Tibial nerve (tissue), 4 donors: ENCODE measurements at places on chromosomes 3 and 15.

DNA sequence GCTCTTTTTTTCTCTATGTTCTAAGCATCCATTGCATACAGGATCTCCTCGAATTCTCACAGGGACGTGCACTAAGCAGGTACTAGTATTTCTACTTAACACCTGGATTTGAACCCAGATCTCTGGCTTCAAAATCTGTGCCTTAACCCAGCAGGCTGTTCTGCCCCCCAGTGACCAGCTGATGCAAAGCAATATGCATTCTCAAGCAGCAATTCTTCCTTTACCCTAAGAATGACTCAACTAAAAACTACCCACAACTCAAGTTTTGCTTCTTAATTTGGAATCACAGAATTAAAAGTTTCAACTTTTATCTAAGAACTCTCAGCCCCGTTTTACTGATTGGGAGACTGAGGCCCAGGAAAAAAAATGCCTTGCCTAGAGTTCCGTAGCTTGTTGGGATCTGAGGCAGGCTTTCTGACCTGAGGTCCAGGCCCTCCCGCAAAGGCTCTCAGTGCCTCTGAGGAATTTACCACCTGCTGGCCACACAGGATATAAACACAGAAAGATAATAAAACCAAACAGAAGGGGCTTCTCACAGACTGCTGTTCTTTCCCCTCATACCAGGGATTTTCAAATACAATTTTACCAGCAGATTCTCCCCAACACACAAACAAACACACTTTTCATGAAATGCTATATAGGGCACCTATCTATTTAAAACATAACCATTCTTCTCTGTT is 115.4 kb upstream of the RAD18 start:
- H3K27ac ChIP-seq, result no peak overlapping the region
- no peak for DNase-seq
- no peaks in the 10 kb centered on the region for H3K4me1 ChIP-seq
- H3K27me3 ChIP-seq, result no peaks in the 10 kb centered on the region
- no peaks in the 10 kb centered on the region for H3K36me3 ChIP-seq

GRCh38 chr3:169153656-169154055 is 509.9 kb downstream of the MECOM start:
- no peak for DNase-seq
- H3K36me3 ChIP-seq, result no peaks in the 10 kb centered on the region
- peaks cover 48% of the 10 kb centered on the region for H3K27me3 ChIP-seq
- H3K4me1 ChIP-seq, result peaks cover 5% of the 10 kb centered on the region
- H3K27ac ChIP-seq, result no peak overlapping the region
- H3K4me3 ChIP-seq, result no peak overlapping the region

DNA sequence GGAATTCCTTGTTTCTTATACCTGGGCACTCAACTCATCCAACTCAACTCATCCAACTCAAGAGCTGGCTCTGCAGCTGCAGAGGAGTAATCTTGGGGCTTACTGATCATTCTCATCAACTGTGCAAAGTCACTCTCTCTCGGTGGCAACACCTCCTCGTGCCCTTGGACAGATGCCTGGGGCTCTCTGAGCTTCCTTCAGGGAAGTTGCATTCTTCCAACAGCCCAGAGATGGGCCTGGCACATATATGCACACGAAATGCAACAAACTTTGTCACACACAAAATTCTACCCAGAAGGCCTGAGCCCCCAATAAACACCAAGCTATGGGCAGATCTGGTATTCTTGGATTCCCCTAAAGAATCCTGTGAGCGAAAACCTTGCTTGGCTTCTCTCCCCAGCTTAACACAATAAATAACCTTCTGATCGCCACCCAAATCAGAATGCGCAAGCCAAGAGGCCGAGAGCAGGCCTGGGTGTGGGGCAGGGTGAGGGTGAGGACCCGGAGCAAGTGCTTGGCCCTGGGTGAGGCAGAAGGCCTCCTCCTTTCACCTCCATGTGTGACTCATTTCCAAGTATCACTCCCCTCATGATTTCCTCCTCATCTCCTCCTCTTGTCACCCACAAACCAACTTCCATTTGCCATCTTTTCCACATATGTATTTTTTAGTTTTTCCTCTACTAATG is 15.4 kb downstream of the TGM5 start:
- H3K4me1 ChIP-seq, result no peaks in the 10 kb centered on the region
- no peak overlapping the region for H3K27ac ChIP-seq
- no peak for DNase-seq
- no peak overlapping the region for H3K4me3 ChIP-seq
- no peaks in the 10 kb centered on the region for H3K36me3 ChIP-seq
- H3K27me3 ChIP-seq, result no peaks in the 10 kb centered on the region

DNA sequence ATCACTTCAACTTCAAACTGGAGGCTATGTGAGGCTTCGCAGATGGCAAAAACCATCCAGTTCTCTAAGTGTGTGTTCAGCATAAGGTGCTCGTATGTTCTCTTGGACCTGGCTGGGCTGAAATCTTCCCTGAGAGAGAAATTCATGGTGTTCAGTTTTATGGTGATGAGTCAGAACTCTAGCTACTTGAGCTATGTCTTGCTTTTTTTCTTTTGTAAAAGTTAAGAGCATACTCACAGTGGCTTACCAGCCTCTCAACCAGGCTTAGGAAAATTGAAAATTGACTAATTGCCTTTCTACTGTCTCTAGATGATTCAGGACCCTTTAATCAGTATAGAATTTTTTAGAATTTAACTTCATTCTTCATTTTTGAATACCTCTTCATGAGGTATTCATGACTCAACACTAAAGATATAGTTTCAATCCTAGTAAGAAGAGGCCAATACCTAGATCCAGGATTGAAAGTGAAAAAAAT is 617.5 kb downstream of the TBL1XR1 start:
- no peak overlapping the region for H3K27ac ChIP-seq
- no peaks in the 10 kb centered on the region for H3K4me1 ChIP-seq
- no peak overlapping the region for H3K4me3 ChIP-seq
- no peaks in the 10 kb centered on the region for H3K36me3 ChIP-seq
- no peaks in the 10 kb centered on the region for H3K27me3 ChIP-seq
- DNase-seq, result no peak

- H3K27ac ChIP-seq, result no peak overlapping the region
- no peaks in the 10 kb centered on the region for H3K4me1 ChIP-seq
These were observed 275.0 kb upstream of the CHRM5 start for GRCh38 chr15:33693166-33693800.

DNA sequence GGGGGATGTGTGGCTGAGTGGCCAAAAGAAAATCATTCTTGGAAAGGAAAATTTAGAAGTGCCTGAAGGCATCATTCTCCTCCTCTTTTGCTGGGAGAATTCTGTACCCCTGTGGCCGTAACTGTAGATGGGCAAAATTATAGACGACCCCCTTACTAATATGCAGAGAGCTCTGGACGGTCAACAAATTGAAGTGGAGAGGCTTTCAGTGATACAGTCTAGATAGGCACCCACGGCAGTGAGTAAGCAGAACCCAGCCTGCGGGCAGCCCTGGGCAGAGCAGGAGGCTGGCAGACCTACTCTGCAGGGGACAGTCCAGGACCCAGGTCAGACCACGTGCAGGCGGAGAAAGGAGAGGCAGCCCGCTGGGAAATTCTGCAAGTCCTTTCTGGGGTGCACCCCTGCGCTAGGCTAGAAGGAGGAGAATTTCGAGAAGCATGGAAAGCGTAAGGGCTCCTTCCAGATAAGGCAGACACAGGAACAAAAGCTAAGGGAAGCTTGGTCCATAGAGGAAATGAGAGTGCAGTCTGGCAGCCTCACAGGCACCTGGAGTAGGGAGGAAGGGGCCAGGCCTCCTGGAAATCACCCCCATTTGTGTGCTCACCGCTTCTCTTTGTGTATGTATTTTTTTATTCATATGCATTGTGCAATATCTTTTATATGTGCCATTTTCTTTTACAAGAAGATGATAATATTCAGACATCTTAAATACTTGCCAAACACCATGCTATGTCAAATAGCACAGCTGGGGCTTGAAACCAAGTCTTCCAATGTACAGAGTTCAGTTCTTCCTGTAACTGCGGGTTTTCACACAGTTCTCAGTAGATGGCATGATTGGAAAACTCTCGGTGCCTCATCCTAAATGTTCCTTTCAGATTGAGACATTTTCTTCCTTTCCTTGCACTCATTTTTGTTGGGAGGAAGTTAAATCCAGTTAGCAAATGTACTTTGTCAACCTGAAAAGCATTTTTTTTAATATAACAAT is 40.2 kb downstream of the LRRK1 start:
- no peaks in the 10 kb centered on the region for H3K27me3 ChIP-seq
- no peak for DNase-seq
- no peak overlapping the region for H3K4me3 ChIP-seq
- peaks cover 15% of the 10 kb centered on the region for H3K4me1 ChIP-seq

DNA sequence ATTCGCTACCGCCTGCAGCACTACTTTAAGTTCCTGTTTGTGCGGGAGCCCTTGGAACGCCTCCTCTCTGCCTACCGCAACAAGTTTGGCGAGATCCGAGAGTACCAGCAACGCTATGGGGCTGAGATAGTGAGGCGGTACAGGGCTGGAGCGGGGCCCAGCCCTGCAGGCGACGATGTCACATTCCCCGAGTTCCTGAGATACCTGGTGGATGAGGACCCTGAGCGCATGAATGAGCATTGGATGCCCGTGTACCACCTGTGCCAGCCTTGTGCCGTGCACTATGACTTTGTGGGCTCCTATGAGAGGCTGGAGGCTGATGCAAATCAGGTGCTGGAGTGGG is 995 bp downstream of the CHST14 start:
- H3K36me3 ChIP-seq, result no peaks in the 10 kb centered on the region
- peak overlapping the region; percentile 75 for H3K4me3 ChIP-seq
- peak overlapping the region; percentile 96 for H3K27ac ChIP-seq
- DNase-seq, result no peak
- H3K4me1 ChIP-seq, result no peaks in the 10 kb centered on the region

GRCh38 chr3:69088063-69088462 is 3.3 kb downstream of the ARL6IP5 start:
- H3K27me3 ChIP-seq, result no peaks in the 10 kb centered on the region
- no peak for DNase-seq
- peaks cover 71% of the 10 kb centered on the region for H3K4me1 ChIP-seq
- H3K36me3 ChIP-seq, result no peaks in the 10 kb centered on the region
- peak overlapping the region; percentile 92 for H3K27ac ChIP-seq

DNA sequence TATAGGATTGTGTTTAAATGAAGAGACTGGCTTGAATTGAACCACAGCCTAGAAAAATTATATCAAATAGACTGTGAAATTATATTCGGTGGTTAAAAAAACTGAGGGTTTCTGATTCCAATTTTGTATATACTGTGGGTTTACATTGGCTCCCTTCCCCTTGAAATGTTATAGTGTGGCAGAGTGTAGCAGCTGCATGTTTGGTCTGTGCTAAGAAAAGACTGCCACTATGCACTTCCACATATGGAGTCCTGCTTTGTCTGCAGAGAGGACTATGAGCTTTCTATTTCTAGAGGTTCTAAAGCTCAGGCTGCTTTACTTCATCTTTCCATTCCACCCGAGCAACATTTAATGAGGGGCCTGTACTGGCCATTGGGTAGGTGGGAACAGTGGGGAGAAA is 112.3 kb downstream of the P3H2 start:
- H3K4me3 ChIP-seq, result no peak overlapping the region
- H3K4me1 ChIP-seq, result peaks cover 11% of the 10 kb centered on the region
- no peak overlapping the region for H3K27ac ChIP-seq
- no peaks in the 10 kb centered on the region for H3K36me3 ChIP-seq

GRCh38 chr3:25510797-25511196 is 82.7 kb downstream of the RARB start:
- no peaks in the 10 kb centered on the region for H3K27me3 ChIP-seq
- no peak overlapping the region for H3K4me3 ChIP-seq
- peaks cover 44% of the 10 kb centered on the region for H3K4me1 ChIP-seq
- H3K27ac ChIP-seq, result no peak overlapping the region

- no peak for DNase-seq
- H3K27me3 ChIP-seq, result no peaks in the 10 kb centered on the region
- peaks cover 28% of the 10 kb centered on the region for H3K36me3 ChIP-seq
- H3K4me3 ChIP-seq, result no peak overlapping the region
- H3K27ac ChIP-seq, result no peak overlapping the region
- peaks cover 24% of the 10 kb centered on the region for H3K4me1 ChIP-seq
These were observed 4.5 kb downstream of the RPL22L1 start for GRCh38 chr3:170865209-170866094.
